CD4-positive, alpha-beta T cell treated with Interleukin-15 for 4 hours (primary cell): ENCODE measurements at places on chromosomes 4 and X.

GRCh38 chr4:100811046-100811445, 293.2 kb upstream of the EMCN start:
- no peak for DNase-seq

- no peak for DNase-seq
Observed at GRCh38 chrX:110293658-110294057, 24.2 kb downstream of the AMMECR1 start.

DNA sequence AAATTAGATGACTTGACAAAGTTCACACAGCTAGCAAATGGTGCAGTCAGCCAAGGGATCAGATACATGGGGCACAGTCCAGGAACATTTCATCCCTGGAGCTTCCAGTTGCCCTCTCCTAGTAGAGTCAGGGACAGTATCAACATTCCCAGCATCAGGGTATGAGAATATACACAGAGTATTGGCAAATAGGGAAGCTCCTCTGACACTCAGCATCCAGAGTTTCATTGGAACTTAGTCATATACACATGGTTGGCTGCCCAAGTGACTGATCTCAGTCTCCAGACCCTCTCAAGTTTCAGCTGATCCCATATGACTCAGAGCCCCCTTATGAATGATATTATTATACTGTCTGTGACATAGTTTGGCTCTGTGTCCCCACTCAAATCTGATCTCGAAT, 13.7 kb upstream of the KCTD8 start:
- no peak for DNase-seq

- no peak for DNase-seq
Observed at GRCh38 chrX:106168107-106168506, at the start of gene PWWP3B. TSS of gene PWWP3B (plus strand) at chrX:106168305. CDS start at chrX:106205433, 37,128 bp downstream.

DNA sequence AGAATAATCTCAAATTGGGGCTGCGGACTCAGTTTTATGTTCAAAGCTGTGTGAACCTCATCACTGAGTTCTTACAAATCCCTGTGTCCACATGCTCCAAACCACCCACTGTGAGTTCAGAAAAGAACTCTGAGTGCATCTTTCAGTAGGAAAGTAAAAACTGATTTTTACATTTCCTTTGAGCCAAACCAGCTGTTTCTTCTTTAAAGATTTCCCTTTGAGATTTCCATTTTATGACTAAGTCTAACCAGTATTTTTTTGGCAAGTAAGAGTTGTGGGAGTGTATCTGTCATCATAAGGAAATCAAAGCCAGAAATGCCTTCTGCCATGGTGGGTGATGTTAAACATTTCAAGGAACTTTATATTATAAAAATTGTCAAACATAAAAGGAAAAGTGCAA, 100.0 kb downstream of the TET2 start:
- no peak for DNase-seq

- DNase-seq = no peak
Observed at GRCh38 chr4:95839891-95840290, at the start of gene PDHA2. TSS of gene PDHA2 (plus strand) at chr4:95840093. CDS start at chr4:95840151, 58 bp downstream.

DNA sequence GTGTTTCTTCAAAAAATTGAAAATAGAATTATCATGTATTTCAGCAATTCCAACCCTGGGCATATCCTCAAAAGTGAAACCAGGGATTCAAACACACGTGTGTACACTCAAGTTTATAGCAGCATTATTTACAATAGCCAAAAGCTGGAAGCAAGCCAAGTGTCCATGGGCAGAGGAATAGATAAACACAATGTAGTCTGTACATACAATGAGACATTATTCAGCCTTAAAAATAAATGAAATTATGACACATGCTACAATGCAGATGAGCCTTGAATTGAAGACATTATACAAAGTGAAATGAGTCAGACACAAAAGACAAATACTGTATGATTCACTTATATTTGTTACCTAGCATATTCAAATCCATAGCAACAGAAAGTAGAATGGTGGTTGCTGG, 853.4 kb downstream of the STIM2 start:
- no peak for DNase-seq

DNA sequence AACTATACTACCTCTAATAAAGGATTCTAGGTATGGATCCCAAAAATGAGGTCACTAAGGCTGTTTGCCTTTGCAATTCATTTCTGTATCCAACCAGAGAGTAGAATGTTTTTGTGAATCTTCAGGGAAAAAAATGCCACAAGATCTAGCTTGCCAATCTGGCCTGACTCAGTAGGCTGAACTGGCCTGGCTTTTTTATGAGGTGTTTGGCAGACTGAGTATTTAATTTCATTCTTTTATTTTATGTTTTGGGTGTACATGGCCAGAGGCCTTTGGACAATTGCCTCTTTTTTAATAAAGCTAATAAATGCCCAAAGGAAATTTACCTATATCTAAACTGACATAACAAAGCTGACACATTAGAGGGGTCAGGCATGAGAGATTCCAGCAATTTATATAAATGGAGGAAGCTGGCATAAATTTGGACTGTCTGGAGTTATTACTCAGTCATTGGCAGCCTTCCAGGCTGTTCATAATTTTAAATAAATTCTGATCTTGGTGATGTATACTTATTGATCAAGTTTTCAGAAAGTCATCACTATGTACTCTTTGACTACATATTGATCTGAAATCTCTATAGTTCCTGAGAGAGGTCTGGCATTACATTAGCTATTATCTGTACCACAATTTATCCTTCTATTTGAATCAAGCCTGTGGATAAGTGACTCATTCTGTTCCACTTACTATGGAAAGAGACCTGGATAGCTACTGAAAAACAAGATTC, 376.4 kb upstream of the NOCT start:
- no peak for DNase-seq

- no peak for DNase-seq
Observed at GRCh38 chr4:99891351-99891750, 2.9 kb downstream of the LAMTOR3 start.

DNA sequence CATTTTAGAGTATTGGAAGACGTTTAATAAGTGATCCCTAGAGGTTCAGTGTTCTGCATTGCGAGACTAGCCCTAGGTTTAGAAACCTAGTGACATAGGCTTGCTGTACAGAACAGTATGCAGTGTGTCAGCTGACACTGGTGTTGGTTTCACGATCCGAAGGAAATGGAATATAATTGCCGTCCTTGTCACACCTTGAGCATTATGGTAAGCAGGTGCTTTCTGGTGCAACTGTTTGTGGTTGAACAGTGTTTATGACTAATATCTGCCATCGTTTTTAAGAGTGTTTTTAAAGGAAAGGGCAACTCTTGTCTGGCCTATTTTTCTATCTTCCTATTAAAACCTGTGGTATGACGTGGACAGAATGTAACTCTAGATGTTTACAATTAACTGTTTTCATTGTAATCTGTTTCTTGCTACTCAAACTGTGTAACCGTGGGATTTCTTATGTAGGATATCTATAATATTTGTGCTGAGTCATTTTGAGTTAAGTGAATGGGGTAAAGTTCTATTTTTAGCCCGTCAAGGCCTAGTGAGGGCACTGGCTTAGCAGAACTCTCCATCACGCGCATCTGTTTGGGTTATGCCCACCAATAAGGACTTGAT, 53.8 kb upstream of the TBC1D14 start:
- peak; percentile 62 for DNase-seq

DNA sequence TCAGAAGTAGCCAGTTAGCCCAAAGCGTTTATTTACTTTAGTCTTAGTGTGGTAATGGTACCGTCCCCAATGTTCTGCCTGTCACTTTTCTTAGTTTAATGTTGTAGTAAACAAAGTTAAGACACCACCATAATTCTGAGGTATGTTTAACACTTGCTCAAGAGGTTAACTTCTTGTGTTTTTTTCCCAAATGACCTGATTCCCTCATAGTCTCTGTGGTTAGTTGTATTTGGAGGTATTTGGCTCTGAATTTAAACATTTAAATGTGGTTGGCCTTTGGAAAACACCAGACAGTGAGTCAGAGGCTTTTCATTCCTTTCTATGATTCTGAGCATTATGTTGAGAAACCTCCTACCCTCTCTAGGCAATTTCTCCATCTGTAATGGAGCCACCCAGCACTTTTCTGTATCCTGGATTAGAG, 47.9 kb downstream of the CXCL1 start:
- no peak for DNase-seq

DNA sequence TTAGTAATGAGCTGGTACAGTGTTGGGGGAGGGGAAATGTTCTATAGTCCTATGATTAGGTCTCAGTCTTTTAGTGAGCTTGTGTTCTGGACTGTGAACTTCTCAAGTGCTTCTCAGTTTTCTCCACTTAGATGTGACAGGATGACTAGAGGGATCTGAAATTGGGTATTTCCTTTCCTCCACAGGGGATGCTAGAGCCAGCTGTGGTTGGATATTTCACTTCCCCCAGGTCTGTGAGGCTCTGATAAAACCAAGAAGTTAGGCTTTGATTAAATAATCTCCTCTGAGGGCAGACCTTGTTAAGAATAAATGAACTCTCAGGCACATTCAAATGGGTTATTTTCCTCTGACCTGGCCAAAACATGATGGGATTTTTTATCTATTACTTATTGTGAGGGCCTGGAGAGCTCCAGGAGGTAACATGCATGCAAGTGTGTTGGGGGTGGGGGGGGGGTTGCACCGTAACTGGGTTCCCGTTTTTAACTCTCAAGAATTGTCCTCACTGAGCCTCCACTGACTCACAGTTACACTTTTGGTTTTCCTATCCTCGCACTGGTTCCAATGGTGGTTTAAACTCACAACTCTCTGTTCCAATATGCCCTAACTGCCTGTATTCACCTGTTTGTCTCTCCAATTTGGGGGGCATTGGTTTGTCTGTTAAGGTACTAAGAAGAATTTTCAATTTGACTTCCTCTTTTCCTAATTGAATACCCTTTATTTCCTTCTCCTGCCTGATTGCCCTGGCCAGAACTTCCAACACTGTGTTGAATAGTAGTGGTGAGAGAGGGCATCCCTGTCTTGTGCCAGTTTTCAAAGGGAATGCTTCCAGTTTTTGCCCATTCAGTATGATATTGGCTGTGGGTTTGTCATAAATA, 28.1 kb upstream of the GLRA3 start:
- DNase-seq = no peak

GRCh38 chr4:185524888-185525863, 10.1 kb downstream of the PDLIM3 start:
- DNase-seq = no peak

- DNase-seq = no peak
Observed at GRCh38 chrX:15877380-15877779, 22.8 kb upstream of the AP1S2 start.

- no peak for DNase-seq
Observed at GRCh38 chr4:5371415-5372190, 320.3 kb downstream of the STK32B start.
